Vagina (tissue), 2 donors: ENCODE measurements at places on chromosomes 6 and 20. TPM values are rescaled to one million over a fixed set of nuclear protein-coding genes. Genes with fewer than 3 reads are reported as not detected.

GRCh38 chr20:33701629-33702450 lies 15.7 kb upstream of the E2F1 start:
- no peak for DNase-seq

DNA sequence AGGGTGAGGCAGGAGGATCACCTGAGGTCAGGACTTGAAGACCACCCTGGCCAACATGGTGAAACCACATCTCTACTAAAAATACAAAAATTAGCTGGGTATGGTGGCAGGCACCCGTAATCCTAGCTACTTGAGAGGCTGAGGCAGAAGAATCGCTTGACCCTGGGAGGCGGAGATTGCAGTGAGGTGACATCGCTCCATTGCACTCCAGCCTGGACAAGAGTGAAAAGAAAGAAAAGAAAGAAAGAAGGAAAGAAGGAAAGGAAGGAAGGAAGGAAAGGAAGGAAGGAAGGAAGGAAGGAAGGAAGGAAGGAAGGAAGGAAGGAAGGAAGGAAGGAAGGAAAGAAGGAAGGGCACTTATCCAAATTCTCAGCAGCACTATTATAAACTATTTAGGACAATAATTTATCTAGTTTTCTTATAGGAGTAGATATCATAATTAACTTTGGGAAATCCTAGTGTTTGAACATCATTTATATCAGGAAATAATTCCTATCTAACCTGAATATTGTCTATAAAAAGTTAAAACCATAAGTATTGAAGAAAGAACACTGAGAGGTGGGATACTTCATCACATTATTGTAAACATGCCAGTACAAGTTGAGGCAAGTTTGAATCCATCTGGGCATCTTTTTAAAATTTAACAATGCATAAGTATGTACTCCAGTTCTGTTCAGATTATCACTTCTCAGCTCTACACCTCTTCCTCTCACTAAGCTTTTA lies 305.5 kb downstream of the SLC35F1 start:
- DNase-seq: no peak

TBXT gene
- not detected for total RNA-seq

- no peak for DNase-seq
These were observed 70.4 kb upstream of the FUCA2 start for GRCh38 chr6:143581835-143582480.

- DNase-seq: no peak
These were observed 163.5 kb upstream of the CDYL start for GRCh38 chr6:4612636-4613171.

GRCh38 chr6:39980839-39981580 lies 46.7 kb upstream of the MOCS1 start:
- DNase-seq: no peak

DNA sequence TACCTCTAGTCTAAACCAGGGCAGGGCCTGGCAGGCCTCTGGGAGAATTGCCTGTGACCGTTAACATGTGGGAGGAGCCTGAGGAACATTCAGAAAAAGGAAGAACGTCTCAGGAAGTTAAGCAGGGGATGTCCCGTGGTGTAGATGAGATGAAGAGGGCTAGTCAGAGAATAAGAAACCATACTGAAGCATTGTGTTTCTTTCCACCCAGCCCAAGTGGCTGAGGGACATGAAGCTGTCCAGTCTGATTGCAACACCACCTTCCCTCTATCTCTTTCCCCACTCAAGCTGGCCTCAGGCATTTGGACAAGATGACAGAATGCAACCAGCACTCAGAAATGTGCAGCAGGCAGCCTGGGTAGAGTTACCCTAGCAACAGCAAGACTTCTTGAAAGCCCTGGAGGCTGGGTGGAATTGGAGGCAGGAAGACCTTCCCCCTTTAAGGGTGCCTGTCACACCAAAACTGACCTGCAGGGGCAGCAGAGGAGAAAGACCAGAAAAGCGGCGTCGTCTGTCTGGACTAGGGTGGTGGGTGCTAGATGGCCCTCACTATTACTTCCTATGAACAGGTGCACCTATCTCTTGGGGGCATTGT lies 186.1 kb downstream of the UNC5CL start:
- no peak for DNase-seq

LRRN4 gene
- total RNA-seq: not detected

GRCh38 chr6:77425216-77425615 lies 38.1 kb downstream of the HTR1B start:
- no peak for DNase-seq

DNA sequence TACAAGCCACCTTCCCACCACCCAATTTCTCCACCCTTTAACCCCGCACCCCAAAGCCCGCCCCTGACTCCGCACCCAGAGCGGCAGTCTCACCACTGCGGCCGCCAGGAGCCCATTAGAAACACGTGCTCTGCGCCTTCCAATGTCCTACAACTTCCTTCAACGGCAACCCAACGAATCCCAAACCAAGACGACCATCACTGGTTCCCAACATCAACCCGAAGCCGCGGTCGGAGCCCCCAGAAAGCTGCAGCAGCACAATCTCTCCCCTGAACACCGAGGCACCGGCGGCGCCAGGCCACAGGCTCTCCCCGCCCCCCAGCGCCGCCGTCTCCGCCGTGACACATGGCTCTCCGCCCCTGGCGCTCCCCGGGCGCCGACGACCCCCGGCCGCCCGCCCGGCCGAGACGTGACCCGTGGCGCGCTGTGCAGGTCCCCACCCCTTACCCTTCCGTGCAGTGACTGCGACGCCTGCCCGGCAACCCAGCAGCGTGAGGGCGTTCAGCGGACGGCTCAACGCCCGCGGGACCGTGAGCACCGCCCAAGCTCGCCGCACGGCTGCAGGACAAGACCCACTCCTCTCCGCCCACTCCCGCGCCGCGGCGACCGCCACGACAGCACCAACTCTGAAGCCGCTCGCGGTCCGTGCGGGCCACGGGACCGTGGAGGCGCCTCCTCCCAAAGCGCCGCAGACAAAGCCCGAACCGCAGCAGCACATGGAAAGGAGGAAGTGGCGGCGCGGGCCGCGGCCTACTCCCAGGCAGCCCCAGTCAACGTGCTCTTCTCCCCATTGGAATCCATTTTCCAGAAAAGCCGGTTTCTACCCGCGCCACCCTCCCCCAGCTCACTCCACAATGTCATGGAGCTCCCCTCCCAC lies 551 bp downstream of the SYNCRIP start:
- DNase-seq: no peak

ZFP57 gene
- total RNA-seq: 3.7 TPM

DNA sequence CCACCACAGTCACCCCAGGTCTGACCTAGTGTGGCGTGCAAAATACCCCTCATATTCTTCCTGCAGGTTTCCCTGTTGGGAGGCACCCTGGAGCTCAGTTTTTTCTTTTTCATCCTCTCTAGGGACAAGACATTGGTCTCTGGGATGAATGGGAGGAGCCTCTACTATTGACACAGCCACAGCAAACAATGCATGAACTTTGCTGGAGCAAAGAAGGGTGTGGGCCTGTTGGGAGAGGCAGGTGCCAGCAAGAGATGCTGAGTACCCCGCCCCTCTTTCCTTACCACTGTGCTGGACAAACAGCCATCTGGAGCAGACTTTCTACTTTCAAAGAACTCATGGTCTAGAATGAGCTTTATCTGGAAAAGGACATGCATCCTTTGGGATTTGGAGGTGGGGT lies 10.1 kb downstream of the TGM3 start:
- DNase-seq: no peak

DNA sequence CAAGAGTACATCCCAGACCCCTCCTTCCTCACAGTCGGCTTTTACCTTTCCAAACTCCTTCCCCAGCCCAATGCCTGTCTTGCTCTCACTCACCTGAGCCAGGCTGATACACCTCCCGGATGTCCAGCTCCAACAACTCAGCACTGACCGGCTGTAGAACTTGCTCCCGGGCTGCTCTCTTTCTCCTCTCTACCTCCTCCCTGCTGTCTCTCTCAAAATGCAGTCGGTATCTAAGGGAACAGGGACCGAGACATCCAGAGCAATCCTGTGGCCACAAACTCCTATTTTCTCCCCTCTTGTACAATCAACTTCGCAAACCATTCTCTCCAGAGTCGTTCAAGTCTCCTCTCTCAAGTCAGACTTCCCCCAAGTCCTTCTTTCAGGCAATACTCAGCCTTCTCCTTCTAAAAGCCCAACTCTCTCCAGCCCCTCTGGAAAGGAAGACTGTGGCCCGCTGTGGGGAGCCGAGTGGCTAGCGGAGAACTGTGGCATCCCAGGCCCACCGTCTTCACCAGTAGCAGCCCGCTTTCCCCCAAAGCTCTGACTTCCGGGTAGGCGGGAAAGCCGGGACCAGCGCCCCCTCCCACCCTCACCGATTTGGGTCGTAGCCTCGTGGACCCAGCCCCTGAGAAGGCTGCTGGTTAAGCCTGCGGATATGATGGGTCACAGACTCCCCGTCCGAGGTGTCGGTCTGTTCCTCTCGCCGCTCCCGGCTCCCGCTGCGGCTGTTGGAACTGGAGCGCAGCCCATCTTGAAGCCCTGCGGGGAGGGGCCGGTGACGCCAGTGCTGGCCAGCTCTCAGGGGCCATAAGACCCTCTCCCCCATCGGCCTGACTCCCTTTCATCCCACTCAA lies 1.1 kb downstream of the GNL1 start:
- DNase-seq: peak; percentile 92

C6orf141 gene
- 14.2 TPM for total RNA-seq

DNA sequence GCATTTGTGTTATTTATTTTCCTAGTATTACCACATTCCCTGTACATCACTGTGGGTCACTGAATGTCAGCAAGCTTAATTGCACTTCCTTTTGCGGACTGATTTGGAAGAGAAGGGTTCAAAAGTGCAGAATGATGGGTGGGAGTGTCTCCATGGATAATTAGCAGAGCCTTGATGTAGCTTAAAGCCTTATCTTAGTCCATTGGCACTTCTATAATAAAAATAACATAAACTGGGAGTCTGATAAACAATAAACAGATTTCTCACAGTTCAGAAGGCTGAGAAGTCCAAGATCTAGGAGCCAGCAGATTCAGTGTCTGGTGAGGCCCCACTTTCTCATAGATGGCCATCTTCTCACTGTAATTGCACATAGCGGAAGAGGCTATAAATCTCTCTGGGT lies 501.1 kb upstream of the POU3F2 start:
- DNase-seq: no peak

- DNase-seq: no peak
These were observed 38.8 kb downstream of the SLC22A3 start for GRCh38 chr6:160386869-160387530.

DNA sequence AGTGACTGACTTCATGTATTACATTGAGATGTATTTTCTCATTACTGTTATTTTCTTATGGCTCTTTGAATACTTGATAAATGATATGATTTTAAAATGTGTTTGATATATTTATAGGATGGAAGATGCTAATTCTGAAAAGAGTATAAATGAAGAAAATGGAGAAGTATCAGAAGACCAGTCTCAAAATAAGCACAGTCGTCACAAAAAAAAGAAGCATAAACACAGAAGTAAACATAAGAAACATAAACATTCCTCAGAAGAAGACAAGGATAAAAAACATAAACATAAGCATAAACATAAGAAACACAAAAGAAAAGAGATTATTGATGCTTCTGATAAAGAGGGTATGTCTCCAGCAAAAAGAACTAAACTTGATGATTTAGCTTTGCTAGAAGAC lies 47.5 kb downstream of the FAM217A start:
- no peak for DNase-seq
